ENCODE measurements at places on chromosomes 5 and 9.
A peak's percentile ranks its signal among the peaks of the same experiment; 100 is the strongest.

DNA sequence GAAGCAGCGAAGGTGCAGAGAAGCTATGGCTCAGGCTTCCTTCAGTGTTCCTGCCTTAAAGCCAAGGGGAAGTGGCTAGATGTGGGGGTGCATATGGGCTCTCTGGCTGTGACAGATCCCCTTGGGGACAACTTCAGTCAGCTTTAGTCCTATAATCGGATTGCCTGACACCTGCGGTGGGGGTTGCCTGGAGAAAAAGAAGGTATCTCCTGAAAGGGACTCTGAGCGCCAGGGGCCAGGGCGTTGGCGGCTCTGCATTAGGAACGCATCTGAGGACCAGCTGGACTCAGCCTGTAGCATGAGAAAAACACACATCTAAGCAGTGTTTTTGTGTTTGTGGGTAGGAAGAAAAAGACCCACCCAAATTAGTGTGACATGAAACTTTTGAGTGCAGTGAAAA, 84.3 kb upstream of the OTULINL start:
- no peaks in the 10 kb centered on the region for H3K4me1 ChIP-seq
- H3K36me3 ChIP-seq, result peaks cover 12% of the 10 kb centered on the region
- H3K4me3 ChIP-seq, result no peak overlapping the region
- no peaks in the 10 kb centered on the region for H3K27me3 ChIP-seq
- no peak overlapping the region for H3K27ac ChIP-seq

DNA sequence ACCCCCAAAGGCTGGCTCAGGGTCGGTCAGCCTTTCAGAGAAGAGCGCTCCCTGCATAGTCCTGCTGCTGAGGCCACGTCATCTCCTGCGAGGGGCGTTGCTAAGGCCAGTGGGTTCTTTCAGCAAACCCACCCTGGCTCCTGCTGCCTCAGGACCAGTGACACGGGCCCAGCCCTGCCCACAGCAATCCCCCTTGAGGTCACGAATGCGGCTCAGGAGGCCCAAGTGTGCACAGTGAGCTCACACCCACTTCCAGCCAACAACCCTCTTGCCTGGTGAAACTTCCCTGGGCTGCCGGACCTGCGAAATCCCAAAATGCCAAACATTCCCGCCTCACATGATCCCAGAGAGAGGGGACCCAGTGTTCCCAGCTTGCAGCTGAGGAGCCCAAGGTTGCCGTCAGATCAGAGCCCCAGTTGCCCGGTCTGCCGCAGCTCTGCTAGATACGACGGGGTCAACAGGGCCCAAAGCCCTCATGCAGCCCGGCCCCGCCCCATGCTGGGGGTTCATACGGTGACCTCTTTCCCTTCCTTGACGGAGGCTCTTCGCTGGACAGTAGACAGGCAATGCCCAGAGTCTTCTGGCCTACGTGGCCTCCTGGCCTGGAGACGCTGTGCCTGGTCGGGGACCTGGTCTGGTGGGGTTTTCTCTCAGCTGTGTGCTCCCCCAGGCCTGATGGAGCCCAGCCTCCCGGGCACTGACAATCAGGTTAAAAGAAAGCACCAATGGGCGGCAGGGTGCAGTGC, 116.4 kb upstream of the COL5A1 start:
- H3K4me3 ChIP-seq, result no peak overlapping the region
- H3K27ac ChIP-seq, result no peak overlapping the region
- DNase-seq, result no peak
- no peaks in the 10 kb centered on the region for H3K27me3 ChIP-seq

DNA sequence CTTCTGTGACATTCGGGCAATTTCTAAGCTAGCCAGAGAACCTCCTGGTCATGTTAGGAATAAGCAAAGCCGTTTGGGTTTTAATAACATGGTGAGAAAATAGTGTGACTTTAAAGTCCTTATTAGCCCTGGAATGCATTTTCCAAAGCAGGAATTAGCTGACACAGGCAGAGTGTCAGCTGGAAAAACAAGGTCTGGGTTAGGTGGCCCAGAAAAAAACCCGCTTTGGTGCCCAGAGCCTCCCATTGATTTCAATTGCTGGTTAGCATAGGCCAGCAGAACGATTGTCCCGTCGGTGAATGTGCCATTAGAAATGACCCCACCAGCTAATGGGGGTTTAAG, 62.1 kb upstream of the CPEB4 start:
- DNase-seq, result no peak
- H3K4me1 ChIP-seq, result peaks cover 16% of the 10 kb centered on the region
- no peaks in the 10 kb centered on the region for H3K36me3 ChIP-seq
- no peaks in the 10 kb centered on the region for H3K27me3 ChIP-seq
- no peak overlapping the region for H3K4me3 ChIP-seq

GRCh38 chr9:123368536-123369153, 12.6 kb downstream of the CRB2 start:
- H3K4me3 ChIP-seq, result no peak overlapping the region
- no peak for DNase-seq
- no peak overlapping the region for H3K27ac ChIP-seq
- no peaks in the 10 kb centered on the region for H3K4me1 ChIP-seq

GRCh38 chr5:91079037-91079436, 304.1 kb downstream of the ARRDC3 start:
- no peaks in the 10 kb centered on the region for H3K36me3 ChIP-seq
- no peaks in the 10 kb centered on the region for H3K27me3 ChIP-seq
- no peak overlapping the region for H3K4me3 ChIP-seq
- H3K4me1 ChIP-seq, result no peaks in the 10 kb centered on the region

GRCh38 chr9:35529161-35529823, 39.4 kb downstream of the RUSC2 start:
- H3K27ac ChIP-seq, result no peak overlapping the region
- no peaks in the 10 kb centered on the region for H3K36me3 ChIP-seq
- H3K4me1 ChIP-seq, result no peaks in the 10 kb centered on the region
- no peak for DNase-seq
- H3K27me3 ChIP-seq, result no peaks in the 10 kb centered on the region
- H3K4me3 ChIP-seq, result no peak overlapping the region

GRCh38 chr9:36442710-36443109, 42.6 kb upstream of the RNF38 start:
- no peak for DNase-seq
- no peaks in the 10 kb centered on the region for H3K27me3 ChIP-seq
- H3K27ac ChIP-seq, result no peak overlapping the region
- H3K4me1 ChIP-seq, result no peaks in the 10 kb centered on the region
- no peaks in the 10 kb centered on the region for H3K36me3 ChIP-seq

DNA sequence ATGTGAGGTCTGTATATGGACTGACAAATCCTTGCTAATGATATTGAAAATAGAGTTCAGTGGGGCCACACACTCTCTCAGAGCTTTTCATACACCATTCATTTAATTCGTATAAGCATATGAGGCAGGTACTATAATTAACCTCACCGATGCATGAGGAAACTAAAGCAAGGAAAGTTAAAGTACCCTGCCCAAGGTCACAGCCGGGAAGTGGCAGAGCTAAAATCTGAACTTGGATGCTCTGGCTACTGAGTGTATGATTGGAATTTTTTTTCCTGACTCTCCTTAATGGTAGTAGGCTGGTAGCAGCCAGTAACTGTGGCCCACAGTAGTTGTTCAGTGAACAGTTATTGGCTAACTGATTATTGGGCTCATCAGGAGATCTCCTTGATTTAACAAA, 135.3 kb downstream of the NUDT12 start:
- H3K4me1 ChIP-seq, result no peaks in the 10 kb centered on the region
- no peaks in the 10 kb centered on the region for H3K36me3 ChIP-seq
- no peaks in the 10 kb centered on the region for H3K27me3 ChIP-seq
- H3K27ac ChIP-seq, result no peak overlapping the region

- H3K36me3 ChIP-seq, result no peaks in the 10 kb centered on the region
- no peaks in the 10 kb centered on the region for H3K4me1 ChIP-seq
- no peak for DNase-seq
Observed at GRCh38 chr5:88879724-88880123, 3.3 kb downstream of the MEF2C start.

DNA sequence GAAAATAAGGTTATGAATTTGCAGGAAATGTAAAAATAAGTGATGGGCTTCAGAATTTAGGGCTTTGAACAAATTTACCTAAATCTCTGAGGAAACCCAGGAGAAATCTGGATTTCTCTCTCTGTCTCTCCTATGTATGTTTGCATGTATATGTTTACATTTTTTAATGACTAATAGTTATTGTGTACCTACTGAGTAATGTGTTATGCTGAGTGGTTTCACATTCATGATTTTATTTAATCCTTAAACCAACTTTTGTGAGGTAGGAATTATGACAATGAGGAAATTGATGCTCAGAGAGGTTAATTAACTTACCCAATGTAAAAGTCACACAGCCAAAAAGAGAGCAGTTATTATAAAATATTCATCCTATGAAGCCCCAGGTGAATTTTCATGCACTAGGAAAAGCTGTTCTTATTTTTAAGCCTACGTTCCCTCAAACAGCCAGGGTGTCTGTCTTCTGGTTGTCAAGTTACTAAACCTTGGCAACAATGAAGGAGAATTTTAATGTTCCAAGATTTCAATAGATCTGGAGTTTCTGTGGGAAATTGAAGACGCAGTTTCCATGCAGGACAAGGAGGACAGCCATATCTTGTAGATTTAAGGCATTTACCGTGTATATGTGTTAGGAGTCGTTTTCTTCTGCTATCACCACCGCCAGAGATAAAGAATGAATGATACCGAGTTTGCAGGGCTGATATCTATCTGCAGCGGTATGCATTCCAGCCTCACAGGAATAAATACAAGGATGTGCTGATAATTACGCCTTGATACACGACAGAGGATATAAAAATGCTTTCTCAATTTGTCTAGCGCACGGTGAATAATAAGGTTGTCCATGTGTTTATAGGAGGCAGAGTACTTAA, 484.8 kb downstream of the ZSWIM6 start:
- H3K36me3 ChIP-seq, result no peaks in the 10 kb centered on the region
- DNase-seq, result no peak
- H3K27ac ChIP-seq, result no peak overlapping the region
- H3K4me1 ChIP-seq, result no peaks in the 10 kb centered on the region

DNA sequence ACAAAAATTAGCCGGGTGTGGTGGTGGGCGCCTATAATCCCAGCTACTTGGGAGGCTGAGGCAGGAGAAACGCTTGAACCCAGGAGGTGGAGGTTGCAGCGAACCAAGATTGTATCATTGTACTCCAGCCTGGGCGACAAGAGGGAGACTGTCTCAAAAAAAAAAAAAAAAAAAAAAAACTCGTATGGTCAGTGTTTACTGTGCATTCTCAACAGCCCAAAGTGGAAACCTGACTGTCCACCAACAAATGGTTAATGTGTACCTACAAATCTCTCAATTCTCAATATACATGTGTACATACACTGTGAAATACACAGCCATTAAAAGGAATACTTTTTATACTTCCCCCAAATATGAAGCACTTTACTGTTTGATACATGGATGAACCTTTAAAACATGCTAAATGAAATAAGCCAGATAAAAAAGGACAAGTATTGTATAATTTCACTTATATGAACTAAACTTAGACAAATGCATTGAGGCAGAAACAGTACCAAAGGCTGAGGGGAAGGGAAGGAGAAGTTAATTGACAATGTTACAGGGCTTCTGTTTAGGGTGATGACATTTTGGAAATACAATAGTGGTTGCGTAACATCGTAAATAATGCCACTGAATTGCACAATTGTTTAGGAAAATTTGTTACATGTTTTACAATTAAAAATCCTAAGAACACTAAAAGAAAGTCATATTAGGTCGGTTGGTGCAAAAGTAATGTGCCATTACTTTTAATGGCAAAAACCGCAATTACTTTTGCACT, 16.5 kb downstream of the DNAJA1 start:
- peaks cover 20% of the 10 kb centered on the region for H3K36me3 ChIP-seq
- no peak overlapping the region for H3K4me3 ChIP-seq
- no peak overlapping the region for H3K27ac ChIP-seq
- DNase-seq, result no peak

- H3K4me1 ChIP-seq, result peaks cover 6% of the 10 kb centered on the region
- no peak for DNase-seq
- no peaks in the 10 kb centered on the region for H3K36me3 ChIP-seq
Observed at GRCh38 chr9:93060746-93061259, 2.3 kb downstream of the SUSD3 start.

DNA sequence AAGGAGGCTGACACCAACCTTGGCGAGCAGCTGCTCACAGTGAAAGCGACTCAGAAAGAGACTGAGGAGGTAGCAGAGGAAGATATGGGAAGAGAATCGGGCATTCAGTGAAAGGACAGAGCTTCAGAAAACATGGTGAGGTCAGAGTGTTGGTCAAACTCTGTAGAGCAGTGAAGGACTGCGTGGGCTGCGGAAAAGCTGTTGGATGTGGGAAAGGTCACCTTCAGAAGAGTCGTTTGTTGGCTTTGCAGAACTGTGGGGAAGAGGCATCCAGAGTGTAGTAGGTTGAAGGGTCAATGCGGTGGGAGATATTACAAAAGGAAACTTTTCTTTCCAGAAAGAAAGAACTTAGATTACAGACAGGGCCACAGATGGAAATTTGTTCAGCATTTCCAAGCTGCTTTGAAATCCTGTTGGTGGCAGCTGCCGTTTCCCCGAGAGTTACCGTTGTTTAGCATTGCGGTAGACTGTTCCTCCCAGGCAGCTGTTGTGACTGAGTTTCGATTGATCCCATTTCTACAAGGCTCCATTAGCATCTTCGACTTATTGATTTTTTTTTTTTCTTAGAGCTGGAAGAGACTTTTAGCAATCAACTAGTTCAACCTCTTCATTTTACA, 58.3 kb upstream of the AFAP1L1 start:
- H3K36me3 ChIP-seq, result no peaks in the 10 kb centered on the region
- H3K27ac ChIP-seq, result no peak overlapping the region
- no peaks in the 10 kb centered on the region for H3K4me1 ChIP-seq

- H3K36me3 ChIP-seq, result no peaks in the 10 kb centered on the region
- no peak for DNase-seq
- no peak overlapping the region for H3K4me3 ChIP-seq
- no peaks in the 10 kb centered on the region for H3K27me3 ChIP-seq
Observed at GRCh38 chr5:58901271-58901670, 318.4 kb downstream of the RAB3C start.

DNA sequence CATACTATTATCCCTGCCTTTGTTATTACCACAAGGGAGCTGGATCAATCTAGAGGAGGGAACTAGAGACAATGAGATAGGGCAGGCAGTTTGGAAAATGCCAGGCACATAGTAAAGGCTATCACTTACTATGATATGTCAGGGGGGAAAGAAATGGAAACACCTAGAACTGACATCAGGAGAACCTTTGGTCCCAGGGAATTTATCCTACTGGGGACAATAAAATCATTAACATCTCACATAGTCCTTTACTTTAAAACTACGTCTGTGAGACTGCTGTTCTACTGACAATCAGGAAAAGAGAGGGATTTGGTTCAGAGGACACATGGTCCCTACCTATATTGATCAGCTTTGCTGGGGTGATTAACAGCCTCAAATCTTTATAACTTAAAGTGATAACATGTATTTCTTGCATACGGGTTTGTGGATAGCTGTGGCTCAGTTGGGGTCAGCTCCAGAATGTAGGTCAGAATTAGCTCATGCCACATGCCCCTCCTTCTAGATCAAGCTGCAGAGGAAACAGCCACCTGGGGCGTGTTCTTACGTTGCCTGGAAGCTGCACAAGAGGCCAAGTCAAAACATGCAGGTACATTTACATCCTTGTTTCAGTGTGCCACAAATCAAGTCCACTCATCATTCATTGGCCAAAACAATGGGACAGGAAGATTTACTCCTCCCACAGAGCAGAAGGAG, 43.9 kb upstream of the ALDOB start:
- no peak overlapping the region for H3K4me3 ChIP-seq
- DNase-seq, result peak; percentile 77
- peaks cover 5% of the 10 kb centered on the region for H3K4me1 ChIP-seq
- peak overlapping the region; percentile 87 for H3K27ac ChIP-seq
- H3K27me3 ChIP-seq, result no peaks in the 10 kb centered on the region
- no peaks in the 10 kb centered on the region for H3K36me3 ChIP-seq

Measured in colonic mucosa (tissue), 4 donors.